ENCODE measurements at places on chromosomes 13 and 19.

DNA sequence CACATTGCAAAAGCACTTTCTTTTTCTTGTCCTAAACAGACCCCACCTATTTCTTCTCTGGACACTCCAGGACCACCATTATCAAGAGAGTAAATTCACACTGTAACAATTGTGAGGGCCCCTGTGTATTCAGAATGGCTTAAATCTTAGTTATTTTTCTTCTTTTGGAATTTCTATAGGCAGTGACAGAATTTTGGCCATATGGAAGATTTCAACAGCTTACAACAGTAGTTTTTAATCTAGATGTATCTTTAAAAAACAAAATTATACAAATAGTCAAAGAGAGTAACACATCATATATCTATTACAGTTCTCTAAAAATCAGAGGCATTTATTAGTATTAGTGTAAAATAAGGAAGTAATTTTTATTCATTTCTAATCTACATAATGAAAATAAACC is 482.1 kb downstream of the LIG4 start:
- no peak overlapping the region for H3K4me3 ChIP-seq
- H3K27me3 ChIP-seq: no peaks in the 10 kb centered on the region
- H3K4me1 ChIP-seq: no peaks in the 10 kb centered on the region
- no peak overlapping the region for H3K27ac ChIP-seq

GRCh38 chr13:114064450-114065140 is 67.8 kb downstream of the RASA3 start:
- peak overlapping the region; percentile 93 for H3K4me3 ChIP-seq
- DNase-seq: no peak
- peaks cover 61% of the 10 kb centered on the region for H3K4me1 ChIP-seq
- peaks cover 4% of the 10 kb centered on the region for H3K36me3 ChIP-seq
- no peaks in the 10 kb centered on the region for H3K27me3 ChIP-seq

- no peak for DNase-seq
- H3K27ac ChIP-seq: peak overlapping the region; percentile 96
- H3K4me1 ChIP-seq: peaks cover 47% of the 10 kb centered on the region
- no peaks in the 10 kb centered on the region for H3K36me3 ChIP-seq
- peak overlapping the region; percentile 95 for H3K4me3 ChIP-seq
Measured at GRCh38 chr13:32588736-32589135, 2.5 kb downstream of the PDS5B start.

- H3K27me3 ChIP-seq: peaks cover 51% of the 10 kb centered on the region
- no peaks in the 10 kb centered on the region for H3K4me1 ChIP-seq
- H3K4me3 ChIP-seq: no peak overlapping the region
- no peak for DNase-seq
- H3K36me3 ChIP-seq: peaks cover 2% of the 10 kb centered on the region
Measured at GRCh38 chr19:46036744-46037128, 4.1 kb downstream of the IGFL4 start.

Data from T-helper 17 cell (primary cell).